Calu3 (cell line): ENCODE measurements at places on chromosomes 1 and 21.

GRCh38 chr1:10211805-10212410 is 1.5 kb downstream of the KIF1B start:
- DNase-seq, result no peak

GRCh38 chr1:221778535-221779142 is 36.8 kb upstream of the DUSP10 start:
- no peak for DNase-seq

DNA sequence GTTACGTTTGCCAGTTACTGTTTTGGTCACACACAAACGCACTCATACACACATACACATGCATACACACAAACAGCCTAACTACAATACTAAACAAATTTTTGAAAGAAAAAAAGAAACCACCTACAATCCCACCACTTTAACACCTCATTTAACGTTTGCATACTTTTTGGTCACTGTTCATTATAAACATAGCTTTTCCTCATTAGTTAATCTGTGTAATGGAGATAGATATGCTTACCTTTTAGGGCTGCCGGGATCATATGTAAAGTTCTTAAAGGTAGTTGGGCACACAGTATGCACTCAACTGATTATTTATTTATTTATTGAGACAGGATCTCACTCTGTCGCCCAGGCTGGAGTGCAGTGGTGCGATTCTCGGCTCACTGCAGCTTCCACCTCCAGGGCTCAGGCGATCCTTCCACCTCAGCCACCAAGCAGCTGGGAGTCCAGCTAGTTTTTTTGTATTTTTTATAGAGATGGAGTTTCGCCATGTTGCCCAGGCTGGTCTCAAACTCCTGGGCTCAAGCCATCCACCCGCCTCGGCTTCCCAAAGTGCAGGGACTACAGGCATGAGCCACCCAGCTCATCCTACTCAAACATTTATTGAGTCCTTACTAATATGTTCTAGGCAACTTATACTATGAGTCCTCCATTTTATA is 677 bp upstream of the BCL10 start:
- DNase-seq, result no peak

DNA sequence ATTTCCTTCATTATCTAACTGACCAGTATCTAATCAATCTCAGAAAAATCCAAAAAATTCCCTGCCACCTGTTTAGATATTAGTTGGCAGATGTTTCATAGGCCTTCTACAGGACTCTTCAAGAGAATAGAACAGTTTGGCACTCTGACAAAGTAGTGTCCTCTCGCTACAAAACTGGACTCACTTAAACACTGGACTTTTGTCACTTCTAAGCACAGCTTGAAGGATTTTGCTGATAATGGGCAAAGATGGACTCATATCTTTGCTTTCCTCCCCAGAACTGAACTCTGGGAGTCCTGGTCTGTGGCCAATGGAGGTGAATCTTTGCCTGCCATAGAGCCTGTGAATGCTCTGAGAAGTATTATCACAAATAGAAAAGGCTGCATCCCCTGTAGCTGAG is 58.2 kb upstream of the ZNF326 start:
- no peak for DNase-seq

DNA sequence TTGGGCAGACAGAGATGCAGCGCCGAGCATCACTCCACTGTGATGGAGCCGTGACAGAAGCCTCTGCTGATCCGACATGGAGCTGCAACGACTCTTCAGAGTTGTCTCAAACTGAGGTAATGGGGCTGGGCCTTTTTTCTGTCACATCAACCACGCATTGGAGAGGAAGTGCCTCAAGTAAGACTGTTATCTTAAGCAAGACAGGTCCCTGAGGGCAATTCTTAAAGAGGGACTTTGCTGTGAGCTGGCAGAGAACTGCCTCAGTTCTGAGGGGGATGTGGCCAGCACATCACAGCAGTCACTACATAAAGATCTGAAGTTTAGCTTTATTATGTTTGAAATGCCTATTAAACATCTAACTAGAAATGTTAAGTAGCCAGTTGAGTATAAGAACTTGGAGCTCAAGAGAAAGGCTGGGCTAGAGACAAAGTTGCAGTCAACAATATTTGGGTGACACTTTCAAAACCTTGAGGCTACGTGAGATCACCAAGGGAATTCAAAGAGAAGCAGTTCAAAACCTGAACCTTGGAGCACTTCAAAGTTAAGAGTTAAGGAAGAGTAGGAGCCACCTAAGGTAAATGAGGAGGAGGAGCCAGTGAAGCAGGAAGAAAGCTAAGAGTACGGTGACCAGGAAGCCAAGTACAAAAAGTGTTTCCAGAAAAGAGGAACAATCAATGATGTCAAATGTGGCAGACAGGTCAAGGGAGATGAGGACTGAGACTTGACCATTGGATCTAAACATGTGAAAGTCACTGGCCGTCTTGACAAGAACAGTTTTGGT is 54.2 kb upstream of the BCL9 start:
- DNase-seq, result no peak

DNA sequence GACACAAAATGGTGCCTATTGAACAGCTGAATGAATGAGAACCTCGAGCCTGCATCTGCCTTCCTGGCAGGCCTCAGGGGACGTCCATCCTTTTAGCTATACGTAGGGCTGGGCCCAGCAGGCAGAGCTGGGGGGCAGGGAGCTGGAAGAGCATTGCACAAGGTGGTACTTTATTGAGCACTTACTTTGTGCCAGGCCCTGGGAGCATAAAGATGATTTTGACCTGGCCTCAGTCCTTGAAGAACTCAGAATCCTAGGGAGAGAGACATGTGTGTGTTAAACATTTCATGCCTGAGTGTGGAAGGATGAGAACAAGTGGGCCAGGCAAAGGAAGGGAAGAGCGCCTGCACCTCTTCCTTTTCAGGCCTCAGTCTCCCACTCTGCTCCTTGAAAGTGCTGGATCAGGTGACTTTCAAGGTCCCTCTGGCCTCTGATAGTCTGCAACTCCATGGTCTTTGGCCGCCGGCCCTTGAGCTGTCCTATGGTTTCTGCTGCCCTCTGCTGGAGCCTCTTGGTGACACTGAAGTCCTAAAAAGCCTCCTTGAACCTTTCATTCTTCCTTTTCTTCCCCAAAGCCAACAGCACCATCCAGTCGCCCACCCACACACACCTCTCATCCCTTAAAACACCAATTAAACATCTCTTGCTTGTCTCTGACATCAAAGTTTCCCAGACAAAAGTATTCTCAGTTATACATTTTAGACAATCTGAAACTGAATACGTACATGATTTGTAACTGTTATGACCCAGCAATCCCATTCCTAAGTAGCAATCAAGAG is 3.5 kb upstream of the PEAR1 start:
- DNase-seq, result peak; percentile 87

- DNase-seq, result no peak
Measured at GRCh38 chr21:31203431-31204054, 140.5 kb downstream of the TIAM1 start.

DNA sequence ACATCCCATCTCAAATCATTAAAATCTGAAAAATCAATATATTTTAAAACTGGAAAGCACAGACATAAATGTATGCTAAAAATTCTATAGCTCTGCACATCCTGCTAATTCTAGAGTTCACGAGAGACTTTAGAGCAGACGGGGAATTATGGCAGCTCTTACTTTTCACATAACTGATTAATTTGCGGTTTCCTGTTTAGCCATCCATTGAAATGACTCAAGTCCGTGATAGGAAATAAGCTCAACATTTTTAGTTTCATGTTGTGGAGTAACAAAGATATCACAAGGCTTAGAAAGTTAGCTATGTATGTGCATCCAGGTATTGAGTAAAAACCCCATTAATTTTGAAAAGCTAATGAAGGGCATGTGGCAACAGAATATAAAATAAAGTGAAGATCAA is 123.2 kb downstream of the SMYD2 start:
- DNase-seq, result no peak

- DNase-seq, result no peak
Measured at GRCh38 chr1:206591226-206591625, 21.0 kb downstream of the EIF2D start.

DNA sequence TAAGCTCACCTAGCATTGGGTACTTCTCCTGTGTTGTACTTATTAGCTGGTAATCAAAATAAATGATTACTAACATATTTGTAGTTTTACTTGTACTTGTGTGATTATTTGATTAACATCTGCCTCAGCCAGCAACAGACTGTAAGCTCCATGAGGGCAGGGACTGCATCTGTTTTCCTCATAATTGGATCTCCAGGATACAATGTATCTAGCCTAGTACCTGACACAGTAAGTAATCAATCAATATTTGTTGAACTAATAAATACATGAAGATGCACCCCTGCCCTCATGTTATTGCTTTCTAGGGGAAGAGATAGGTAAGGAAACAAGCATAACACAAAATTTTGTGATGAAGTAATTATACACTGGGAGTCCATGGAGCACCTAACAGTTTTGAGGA is 101.5 kb downstream of the TENT5C start:
- no peak for DNase-seq

DNA sequence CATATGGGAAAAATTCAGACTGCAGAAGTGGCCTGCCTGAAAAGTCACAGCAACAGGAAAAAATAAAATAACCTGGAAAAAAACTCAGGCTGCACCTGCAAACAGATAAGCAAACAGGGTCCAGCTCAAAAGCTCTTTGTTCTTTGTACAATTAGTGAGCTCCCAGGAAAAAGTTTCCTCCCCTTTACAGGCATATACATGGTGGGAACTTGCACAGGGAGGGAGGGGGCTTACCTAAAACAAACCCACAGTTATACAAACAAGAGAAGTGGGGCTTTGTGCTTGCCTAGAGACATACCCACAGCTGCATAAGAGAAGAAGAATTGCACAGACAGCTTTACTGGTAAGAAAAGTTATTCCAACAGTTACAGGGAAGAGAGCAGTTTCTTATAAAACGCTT is 31.7 kb upstream of the COG2 start:
- no peak for DNase-seq

DNA sequence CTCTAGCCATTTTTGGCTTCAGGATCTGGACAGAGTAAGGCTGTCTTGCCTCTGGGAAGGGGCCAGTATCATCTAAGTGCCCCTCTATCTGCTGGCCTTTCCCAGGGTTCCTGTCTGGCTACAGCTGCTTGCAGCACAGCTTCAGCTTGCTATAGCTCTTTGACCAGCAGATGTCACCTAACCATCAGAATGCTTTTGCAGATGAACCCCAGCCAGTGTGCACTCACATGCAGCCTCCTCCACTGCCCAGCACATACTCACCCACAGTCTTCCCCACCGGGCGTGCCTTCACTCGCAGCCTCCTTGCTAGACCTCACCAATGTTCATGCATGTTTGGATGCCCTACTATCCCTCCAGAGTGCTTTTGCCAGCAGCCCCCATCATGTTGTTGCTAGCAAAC is 769.0 kb downstream of the BRINP3 start:
- peak; percentile 16 for DNase-seq

DNA sequence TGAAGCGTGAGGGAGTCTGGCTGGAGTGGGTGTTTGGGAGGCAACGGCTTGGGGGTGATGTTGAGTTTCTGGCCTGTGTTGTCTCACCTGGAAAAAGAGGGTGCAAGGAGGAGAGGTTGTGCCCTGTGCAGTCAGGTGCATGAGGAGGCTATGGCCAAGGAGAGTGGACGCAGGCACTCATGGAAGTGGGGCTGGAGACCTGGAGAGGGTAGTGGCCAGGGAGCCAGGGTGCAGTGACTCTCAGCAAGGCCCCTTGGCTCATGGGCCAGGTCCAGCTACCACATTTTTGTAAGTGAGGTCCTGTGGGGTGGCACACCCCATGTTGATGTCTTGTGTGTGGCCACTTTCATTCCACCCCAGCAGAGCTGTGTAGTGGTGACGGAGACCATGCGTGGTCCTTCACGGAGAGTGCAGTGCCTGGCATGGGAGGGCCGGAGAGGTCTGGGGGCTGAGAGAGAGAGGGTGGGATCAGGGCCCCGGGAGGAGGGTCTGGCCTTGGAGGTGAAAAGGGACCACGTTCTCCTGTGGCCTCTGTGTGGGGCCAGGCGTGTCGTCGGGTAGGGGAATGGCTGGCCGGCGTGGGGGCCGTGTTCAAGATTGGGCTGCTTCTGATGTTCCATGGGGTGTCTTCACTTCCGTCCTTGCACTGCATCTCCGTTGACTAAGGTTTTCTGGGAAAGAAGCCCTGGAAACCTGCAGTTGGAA is 6.1 kb downstream of the SNAP47 start:
- no peak for DNase-seq

DNA sequence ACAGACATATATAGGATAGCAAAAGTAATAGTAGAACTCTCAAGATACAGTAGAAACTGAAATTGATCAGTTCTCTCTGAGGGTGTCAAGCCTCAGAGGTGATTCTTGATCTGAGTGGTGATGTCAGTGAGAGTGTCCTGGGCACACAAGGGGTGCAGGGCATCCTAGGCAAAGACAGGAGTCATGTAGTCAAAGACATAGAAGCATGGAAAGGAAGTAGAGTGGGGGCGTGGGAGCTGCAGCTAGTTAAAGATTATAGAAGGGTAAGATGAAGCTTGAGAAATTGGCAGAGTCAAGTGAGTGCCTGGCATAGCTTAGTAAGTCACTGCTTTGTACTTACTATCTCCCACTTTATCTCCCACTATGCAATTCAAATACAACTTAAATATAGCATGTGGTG is 22.8 kb downstream of the CDC7 start:
- peak; percentile 31 for DNase-seq

GRCh38 chr1:169086603-169087455 is 19.7 kb upstream of the ATP1B1 start:
- peak; percentile 13 for DNase-seq

- DNase-seq, result no peak
Measured at GRCh38 chr1:108657356-108658080, 3.4 kb downstream of the HENMT1 start.

DNA sequence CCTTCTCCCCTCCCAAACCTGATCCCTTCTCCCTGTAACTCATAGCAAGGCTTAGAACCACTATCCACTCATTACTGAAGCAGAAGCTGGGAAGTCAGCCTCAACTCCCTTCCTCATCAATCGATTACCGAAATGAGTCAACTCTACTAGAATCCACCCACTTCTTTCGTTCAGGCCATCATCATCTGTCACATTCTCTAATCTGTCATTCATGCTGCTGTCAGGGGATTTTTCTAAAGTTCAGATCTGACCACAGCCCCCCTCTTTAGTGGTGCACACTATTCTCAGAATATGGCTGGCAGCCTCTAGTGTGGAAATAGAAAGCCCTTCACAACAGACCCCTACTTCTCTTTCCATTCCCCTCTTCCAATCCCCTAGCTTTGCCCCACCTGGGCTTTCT is 5.1 kb downstream of the NT5C1A start:
- no peak for DNase-seq

- DNase-seq, result no peak
Measured at GRCh38 chr1:227315629-227316346, 2.5 kb downstream of the CDC42BPA start.

DNA sequence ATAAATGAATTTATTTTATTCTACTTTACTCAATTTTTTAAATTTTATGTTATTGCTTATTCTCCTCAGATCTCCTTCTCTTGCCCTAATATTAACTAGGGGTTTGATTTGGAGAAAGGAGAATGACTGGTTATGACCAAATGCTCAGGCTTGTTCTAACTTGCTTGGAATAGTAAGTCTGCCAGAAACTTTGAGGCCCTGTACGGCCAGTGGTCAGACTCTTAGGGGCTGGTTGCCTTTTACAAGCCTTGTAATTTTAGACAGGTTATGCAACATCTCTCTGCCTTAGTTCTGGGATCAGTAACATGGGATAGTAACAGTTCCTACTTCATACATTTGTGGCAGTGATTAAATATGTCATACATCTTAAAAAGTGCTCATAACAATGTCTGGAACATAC is 279.5 kb downstream of the DUSP10 start:
- no peak for DNase-seq
